ENCODE measurements at places on chromosomes 5 and 9.

DNA sequence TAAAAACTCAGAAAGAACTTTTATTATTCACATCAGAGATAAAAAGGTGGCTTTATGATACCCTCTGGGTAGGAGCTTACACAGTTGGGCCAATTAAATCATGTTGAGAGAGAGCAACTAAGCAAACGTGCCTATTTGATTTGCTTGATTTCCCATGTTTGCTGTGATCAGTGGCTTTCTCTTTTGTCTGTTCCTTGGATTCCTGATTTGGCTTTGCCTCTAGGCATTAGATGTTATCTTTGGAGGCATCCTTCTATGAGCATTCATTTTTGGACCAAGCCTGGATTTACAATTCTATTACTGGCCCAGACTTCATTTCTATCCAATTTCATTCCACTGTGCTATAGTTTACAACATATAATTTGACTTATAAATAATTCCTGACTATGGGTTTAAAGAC, 35.9 kb downstream of the VCAN start:
- no peak for DNase-seq

DNA sequence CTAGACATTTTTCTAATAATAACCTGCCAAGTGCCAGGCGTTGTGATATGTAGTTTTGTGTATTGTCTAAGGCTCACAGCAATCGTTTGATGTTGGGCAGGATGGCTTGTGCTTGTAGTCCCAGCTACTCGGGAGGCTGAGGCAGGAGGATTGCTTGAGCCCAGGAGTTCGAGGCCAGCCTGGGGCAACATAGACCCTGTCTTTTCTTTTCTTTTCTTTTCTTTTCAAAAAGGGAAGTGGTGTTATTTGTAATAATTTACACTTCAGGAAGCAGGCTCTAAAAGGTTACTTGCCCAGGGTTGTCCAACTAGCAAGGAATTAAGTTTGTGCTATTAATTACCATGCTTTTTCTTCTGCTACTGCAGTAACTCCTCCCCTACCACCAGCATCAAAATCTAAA, 3.2 kb downstream of the ZNF131 start:
- no peak for DNase-seq

- DNase-seq = no peak
Measured at GRCh38 chr9:123064716-123065115, 31.2 kb downstream of the GPR21 start.

GRCh38 chr5:119078071-119078846, 7.4 kb downstream of the DMXL1 start:
- no peak for DNase-seq

GRCh38 chr9:107929443-107929842, 439.9 kb upstream of the KLF4 start:
- no peak for DNase-seq

- DNase-seq = no peak
Measured at GRCh38 chr5:56359809-56360685, 126.9 kb upstream of the ANKRD55 start.

DNA sequence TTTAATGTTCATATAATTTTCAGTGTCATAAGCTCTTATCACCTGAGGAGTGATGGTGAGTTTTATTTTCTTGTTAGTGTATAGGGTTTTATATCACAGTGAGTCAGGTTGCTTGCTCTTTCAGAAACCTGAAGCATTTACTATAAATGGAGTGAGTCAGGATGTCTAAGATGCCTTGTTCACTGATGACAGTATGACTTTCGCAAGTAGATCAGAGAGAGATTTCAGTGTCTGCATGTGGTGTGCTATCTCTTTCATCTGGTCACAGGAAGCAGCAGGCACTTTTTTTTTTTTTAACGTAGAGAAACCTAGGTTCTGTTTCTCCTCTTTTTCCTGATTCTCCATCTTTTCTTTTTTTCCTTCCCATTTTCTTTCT, 237.1 kb downstream of the DMRTA1 start:
- DNase-seq = peak; percentile 1

DNA sequence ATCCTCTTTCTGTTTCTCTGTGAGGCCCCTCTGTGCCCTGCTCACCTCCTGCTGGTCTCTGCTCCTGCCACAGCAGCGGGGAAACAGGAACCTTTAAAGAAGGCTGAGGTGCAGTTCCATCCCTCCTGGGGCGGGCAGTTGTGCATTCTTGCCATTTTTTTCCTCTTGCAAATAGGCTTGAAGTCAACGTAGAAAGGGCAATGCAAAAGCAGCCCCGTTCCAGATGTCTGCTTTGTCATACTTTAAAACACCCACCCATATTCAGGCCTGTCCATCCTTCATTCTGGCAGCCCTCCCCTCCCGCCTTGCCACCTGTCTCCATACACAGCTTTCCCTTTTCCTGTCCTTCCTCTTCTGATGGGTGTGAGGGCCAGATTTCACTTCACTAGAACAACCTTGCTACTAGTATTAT, 65.4 kb upstream of the KLF9 start:
- no peak for DNase-seq

DNA sequence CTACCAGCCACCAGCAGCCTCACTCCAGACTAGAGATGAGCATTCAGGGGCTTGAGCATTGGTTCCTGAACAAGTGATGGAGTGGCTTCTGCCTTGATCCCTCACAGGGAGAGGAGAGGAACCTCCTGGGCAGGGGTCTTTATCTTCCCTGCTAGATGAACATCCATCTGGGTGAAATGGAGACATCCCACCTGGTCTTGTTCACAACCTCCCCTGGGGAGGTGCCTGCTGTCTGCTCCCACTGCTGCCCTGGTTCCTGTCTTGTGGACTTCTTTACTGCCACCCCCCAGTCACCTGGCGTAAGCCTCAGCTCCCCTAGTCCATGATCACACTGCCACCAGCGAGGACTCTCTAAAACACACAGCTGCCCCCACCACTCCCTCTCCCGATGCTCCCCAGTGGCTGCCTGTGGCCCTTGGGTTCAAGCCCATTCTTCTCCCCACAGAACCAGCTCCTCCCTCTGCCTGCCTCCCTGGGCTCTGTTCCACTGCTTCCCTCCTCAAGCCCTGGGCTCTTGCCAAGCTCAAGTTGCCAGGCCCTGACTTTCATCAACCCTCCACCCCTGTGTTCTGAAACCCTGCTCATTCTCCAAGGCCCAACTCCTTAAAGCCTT, 51.5 kb downstream of the COL15A1 start:
- no peak for DNase-seq

DNA sequence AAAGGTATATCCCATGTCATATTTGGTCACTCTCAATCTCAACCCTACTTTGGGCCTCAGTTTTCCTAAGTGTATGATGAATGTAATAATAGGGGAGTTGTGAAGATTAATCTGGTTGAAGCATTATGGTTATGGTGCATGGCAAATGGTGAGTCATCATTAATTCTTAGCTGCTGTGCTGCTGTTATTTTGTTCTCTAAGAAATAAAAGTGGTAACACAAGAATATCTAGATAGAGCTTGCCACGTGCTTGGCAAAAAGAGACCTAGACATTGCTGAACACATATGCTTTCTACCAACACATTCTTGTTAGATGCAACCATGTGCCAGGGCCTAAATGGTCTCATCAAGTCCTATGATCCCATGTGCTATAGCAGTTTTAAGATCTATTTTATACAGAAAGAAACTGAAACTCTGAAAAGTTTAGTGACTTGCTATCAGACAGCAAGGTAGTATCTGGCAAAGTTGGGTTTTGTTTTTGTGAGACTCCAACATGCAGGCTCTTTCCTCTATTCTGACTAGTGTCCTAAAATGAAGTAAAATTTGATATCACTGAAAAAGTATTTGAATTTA, 699.9 kb upstream of the MEF2C start:
- no peak for DNase-seq

DNA sequence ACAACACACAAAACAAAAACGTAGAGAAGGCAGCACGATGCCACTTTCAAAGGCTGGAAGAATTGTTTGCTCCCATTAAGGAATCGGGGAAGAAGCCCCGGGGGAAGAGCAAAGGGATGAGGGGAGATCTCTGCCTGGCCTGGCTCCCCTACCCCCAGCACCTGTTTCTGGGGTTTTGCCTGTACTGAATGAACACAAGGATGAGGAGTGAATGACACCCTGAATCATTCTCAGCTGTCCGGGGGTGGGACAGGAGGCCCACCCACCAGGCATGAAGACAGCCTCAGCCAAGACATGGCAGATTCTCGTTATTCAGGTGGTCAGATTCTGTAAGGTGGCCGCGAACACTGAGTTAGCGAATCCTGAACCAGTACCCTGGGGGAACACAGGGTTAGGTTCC, 7.5 kb downstream of the TBC1D9B start:
- DNase-seq = no peak

Data from renal pelvis (tissue), 12 donors.